PC-3 (cell line): ENCODE measurements at places on chromosomes 3 and 15. TPM values are rescaled to one million over a fixed set of nuclear protein-coding genes. Genes with fewer than 3 reads are reported as not detected.

DNA sequence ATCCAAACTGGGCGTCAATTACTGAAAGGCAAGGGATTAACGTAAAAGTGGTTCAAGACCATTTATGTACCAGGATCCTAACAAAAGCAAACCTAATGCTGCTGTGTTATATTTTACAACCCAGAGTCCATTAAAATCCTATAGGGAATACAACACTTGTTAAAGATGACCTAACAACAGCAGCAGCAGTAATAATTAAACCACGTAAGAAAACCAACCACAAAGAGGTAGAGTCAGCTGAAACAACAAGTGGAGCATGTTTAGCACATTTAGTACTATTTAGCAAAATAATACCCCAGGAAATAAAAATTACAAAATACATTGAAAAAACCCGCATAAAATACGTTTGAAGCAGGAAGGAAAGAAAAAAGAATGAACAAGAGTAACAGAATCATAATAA, 82.1 kb upstream of the AGBL1 start:
- H3K4me1 ChIP-seq = no peaks in the 10 kb centered on the region
- H3K4me3 ChIP-seq = no peak overlapping the region
- H3K27me3 ChIP-seq = 0 out of 2 replicates have a peak, but pooled peaks cover 5% of the 10 kb centered on the region
- H3K27ac ChIP-seq = no peak overlapping the region

DNA sequence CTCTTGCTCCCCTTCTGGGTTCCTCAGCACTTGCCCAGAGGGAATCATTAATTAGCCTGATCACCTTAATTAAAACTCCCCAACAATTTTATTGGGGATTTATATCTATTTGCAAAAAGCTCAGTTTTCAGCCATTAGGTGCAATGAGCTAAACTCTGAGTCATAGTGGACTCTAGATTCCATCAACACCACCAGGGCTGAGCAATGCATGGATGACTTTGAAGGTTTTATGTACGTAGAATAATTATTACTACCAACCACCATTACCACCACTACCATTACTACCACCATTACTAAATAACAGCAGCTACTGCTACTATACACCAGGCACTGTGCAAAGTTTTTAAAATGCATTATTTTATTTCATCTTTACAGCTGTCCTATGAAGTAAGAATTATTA, 81.2 kb downstream of the ZNF621 start:
- H3K4me1 ChIP-seq = no peaks in the 10 kb centered on the region
- H3K27ac ChIP-seq = no peak overlapping the region
- no peak for DNase-seq
- peaks cover 3% of the 10 kb centered on the region for H3K27me3 ChIP-seq
- H3K36me3 ChIP-seq = no peaks in the 10 kb centered on the region
- H3K4me3 ChIP-seq = no peak overlapping the region

C2CD4B gene
- not detected in 2 replicates for total RNA-seq

TMCO5A gene
- total RNA-seq = not detected in 2 replicates

SKOR1 gene
- total RNA-seq = 0.11 and 0.35 TPM in 2 replicates
